Activated naive CD4-positive, alpha-beta T cell treated with anti-CD3 and anti-CD28 coated beads for 36 hours (primary cell): ENCODE measurements at places on chromosomes 7 and 10.

DNA sequence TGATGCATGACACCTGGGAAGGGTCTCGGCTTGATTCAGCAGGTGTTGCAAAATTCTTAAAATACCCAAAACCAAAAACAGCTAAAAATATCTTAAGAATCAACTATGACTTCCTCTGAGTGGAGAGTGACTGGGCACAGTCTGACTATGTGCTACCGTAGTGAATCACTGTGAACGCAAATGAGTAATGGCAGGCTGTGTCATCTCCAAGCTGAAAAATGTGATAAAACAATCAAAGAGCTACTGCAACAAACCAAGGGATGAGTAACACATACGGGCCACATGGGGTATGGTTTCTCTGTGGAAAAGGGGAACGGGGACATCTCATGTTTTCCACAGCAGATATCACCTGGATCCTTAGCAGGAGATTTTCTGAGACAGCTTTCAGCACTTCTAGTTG lies 127.5 kb downstream of the ABCA13 start:
- peak; percentile 61 for DNase-seq

- DNase-seq: no peak
These were observed 157.0 kb downstream of the EMX2 start for GRCh38 chr10:117699436-117700075.

- no peak for DNase-seq
These were observed 140.7 kb downstream of the DYNC2I1 start for GRCh38 chr7:158997110-158997453.

- no peak for DNase-seq
These were observed 22.5 kb downstream of the CD36 start for GRCh38 chr7:80660939-80661338.

DNA sequence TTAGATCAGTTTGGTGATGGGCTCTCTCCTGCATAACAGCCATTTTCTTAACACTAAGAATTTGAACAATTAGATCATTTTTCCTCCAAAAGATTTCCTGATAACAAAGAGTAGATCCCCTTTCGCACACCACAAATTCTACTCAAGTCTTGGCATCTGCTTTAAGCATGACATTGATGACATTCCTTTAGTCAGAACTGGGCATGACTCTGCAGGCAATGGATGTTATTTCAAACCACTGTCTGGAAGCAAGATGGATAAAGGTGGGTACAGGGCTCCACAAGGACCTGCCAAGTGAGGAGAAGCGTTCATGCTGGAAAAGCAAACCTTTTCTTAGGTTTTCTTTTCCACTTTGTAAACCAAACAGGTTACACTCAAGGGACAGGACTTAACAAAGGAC lies 123.5 kb downstream of the GLCCI1 start:
- DNase-seq: no peak

DNA sequence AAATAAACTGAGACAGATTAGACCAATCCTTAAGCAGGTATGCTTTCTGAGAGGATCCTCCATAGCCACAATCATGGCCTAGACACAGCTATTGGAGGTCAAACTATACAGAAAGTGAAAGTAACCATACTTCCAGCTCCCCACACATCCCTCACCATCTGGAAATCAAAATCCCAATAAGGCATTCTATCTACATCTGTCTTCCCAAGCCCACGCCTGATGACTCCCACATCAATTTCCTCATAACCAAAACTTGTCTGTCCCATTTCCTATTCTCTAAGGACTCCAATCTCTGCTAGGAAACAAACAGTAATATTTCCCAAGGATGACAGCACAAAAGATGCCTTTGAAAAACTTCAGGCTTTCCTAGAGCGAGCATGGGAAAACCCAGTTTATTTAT lies 247.3 kb upstream of the HPS1 start:
- no peak for DNase-seq

- no peak for DNase-seq
These were observed 126.3 kb downstream of the COL26A1 start for GRCh38 chr7:101488826-101489572.

- DNase-seq: no peak
These were observed 20.1 kb downstream of the IFIT3 start for GRCh38 chr10:89347701-89348457.

- no peak for DNase-seq
These were observed 651.5 kb downstream of the TNS3 start for GRCh38 chr7:46930366-46930765.

DNA sequence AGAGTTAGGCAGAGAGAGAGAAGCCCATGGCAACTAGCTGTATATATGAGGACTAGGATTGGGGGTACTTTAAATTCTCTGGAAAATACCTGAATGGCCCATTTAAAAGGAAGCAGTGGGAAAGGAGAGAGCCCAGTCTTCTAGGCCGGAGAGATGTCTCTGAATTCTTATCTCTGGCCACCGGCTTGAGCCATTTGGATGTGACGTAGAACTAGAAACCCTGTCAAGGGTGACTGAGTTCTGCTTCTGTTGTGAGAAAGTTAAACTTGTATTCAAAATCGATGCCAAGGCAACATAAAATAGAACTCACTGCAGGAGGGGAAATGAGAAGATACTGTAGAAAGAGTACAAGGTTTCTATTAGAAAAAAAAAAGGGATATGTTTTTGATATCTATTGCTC lies 6.3 kb upstream of the GSTK1 start:
- DNase-seq: no peak

GRCh38 chr7:31563951-31564350 lies 50.1 kb downstream of the ITPRID1 start:
- no peak for DNase-seq

- DNase-seq: no peak
These were observed 251.0 kb downstream of the GPR158 start for GRCh38 chr10:25425776-25426175.

DNA sequence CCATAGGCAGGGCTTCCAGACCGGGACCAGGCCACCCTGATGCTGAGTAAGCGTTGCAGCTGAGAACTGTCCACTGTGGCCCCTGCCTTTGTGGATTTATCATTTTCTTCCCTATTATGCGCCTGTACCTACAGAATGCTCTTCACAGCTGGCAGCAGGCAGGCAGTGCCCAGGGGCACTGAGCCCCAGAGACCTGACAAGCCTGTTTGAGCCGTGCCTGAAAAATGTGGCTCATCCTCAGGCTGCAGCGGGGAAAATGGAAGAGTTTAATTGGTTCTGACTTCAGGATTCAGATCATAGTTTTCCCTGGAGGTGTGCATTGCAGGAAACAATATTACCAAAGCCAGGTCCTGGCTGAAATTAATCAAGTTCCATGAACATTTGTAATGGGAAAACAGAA lies 200.2 kb downstream of the ZNF438 start:
- no peak for DNase-seq

DNA sequence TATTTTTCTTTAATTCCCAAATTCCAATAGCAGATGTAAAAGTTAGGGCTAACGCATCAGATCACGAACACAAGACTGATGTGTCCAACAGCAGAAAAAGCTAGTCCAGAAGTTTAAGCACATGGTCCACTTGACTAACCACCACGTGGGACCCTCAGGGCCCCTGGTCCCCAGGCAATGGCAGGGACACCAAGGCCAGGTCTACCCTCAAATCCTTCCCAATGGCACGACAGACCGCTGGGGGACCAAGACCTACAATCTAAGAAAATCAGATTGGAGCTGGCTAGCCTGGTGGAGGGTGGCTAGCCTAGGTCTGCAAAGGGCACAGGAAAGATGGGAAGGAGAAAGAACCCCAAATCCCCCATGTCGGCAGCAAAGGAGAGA lies 1.5 kb downstream of the GIGYF1 start:
- DNase-seq: no peak

DNA sequence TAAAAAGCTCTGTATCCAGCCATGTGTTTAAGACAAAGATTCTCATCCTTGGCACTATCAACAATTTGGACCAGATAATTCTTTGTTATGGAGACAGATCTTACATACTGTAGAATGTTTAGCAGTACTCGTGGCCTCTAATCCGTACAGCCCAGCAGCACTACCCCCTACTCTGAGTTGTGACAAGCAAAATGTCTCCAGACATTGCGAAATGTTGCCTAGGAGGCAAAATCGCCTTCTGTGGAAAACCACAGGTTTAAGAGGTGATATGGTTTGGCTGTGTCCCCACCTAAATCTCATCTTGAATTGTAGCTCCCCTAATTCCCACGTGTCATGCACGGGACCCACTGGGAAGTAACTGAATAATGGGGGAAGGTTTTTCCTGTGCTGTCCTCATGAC lies 186.7 kb downstream of the CHCHD3 start:
- DNase-seq: no peak

GRCh38 chr10:17981766-17982380 lies 30.2 kb downstream of the SLC39A12 start:
- DNase-seq: no peak

GRCh38 chr7:22255834-22256233 lies 101.1 kb downstream of the RAPGEF5 start:
- no peak for DNase-seq

- DNase-seq: no peak
These were observed 59.1 kb upstream of the PDCD4 start for GRCh38 chr10:110812583-110812982.

DNA sequence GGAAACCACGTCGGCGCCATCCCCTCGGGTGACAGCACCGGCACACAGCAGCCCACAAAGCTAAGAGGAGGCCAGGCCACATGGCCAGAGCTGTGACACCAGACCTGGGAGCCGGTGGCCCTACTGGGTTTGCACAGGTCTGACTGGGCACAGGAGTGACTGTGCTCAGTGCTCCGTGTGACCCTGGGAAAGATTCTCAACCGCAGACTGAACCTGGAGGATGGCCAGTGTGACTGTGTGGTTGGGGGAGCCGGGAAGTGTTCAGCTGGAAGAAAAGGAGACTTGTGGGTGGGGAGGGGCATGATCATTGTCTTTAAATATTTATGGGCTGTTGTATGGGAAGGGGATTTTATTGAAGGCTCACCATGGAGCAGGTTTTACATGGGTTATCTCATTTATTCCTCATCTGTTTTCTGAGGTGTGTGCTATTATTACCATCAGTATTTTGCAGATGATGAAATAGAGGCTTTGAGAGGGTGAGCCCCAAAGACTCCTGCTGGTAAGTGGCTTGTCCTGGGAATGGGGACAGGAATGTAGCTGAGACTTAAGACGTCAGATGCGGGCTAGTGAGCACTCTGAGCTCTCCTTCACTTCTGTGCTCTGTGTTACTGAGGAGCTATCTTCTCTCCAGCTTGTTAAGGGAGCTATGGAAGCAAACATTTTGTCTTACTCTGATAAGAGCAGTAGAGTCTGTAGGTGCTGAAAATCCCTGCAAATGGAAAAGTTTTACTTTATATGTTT lies 127.5 kb downstream of the TMEM178B start:
- no peak for DNase-seq

- DNase-seq: peak; percentile 86
These were observed 10.9 kb downstream of the CDHR1 start for GRCh38 chr10:84205049-84205852.

- no peak for DNase-seq
These were observed 582.0 kb upstream of the MKI67 start for GRCh38 chr10:128708182-128708581.

- no peak for DNase-seq
These were observed 84.4 kb downstream of the GLI3 start for GRCh38 chr7:42152329-42153205.

DNA sequence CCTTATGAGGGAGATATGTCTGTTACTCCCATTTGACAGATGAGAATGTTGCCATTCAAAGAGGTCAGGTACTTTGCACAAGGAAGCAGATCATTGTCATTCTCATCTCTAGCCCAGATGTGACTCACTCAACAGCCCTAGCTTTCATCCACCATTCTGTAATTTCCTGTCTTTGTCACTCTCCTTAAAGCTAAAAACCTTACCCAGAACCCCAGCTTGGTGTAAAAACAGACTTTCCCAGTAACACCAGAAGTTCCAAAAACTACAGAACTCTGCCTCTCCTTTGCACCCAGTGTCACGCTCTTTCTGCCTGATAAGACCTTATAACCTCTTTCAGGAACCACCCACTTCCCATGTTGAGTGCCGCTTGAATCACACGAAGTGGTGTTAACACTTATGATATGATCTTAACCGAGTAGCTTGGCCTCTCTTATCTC lies 89.1 kb upstream of the SP4 start:
- DNase-seq: peak; percentile 80
